ENCODE measurements at places on chromosomes 16 and 17.

- DNase-seq: peak; percentile 18
Observed at GRCh38 chr16:74603848-74604247, 3.1 kb downstream of the GLG1 start.

- DNase-seq: peak; percentile 77
Observed at GRCh38 chr16:85563515-85564276, 49.4 kb upstream of the GSE1 start.

GRCh38 chr17:75517297-75517865 is 1.1 kb downstream of the TSEN54 start:
- no peak for DNase-seq

DNA sequence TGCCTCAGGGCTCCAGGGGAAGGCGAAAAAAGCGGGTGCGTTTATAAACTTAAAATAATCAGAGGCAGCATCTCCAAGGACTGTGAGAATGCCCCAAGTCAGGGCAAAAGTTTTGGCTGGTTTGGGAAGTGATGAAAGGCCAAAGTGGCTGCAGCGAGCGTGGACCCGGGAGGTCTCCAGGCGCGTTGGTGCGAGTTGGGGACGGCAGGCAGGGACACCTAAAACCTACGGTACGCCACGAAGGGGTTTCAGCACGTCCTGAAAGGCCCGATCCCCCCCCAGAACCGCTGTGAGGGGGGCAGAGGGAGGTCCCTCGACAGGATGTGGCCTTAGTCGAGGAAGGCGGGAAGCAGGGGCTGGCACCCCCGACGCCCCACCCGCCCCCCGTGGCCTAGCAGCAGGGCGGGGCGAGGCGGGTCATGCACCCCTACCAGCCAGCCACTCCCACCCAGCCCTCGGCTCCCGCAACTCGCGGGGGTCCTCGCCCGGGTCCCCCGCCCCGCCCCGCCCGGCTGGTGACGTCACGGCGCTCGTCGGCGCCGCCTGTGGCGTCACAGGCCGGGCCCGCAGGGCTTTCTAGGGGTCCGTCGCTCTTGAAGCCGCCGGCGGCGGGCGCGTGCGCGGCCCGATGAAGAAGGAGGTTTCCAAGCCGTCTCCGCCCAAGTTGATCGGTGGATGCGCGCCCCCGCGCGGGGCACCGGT is at the start of gene MYCBPAP:
Gene MYCBPAP (plus strand): TSS at position 569 of the 702 bp plus-strand sequence. CDS start 236 bp downstream, outside the sequence.
- peak; percentile 72 for DNase-seq

GRCh38 chr16:995087-995486 is 13.5 kb downstream of the SOX8 start:
- no peak for DNase-seq

DNA sequence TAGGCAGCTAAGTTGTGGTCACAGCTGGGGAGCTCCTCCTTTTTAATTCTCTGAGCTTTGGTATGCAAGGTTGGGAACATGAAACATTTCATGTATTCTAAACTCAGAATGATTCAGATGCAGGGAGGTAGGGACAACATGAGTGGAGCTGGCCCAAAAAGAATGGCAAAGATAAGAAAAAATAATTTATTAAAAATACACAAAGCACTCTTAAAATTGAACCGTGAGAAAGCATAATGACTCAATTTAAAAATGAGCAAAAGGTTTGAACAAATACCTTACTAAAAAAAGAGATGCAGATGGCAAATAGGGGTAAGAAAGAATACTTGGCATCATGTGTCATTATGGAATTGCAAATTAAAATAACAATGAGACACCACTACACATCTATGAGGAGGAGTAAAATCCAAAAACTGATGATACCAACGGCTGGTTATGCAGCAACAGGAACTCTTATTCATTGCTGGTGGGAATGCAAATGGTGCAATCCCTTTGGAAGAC is 175.6 kb upstream of the IRX3 start:
- DNase-seq: no peak

DNA sequence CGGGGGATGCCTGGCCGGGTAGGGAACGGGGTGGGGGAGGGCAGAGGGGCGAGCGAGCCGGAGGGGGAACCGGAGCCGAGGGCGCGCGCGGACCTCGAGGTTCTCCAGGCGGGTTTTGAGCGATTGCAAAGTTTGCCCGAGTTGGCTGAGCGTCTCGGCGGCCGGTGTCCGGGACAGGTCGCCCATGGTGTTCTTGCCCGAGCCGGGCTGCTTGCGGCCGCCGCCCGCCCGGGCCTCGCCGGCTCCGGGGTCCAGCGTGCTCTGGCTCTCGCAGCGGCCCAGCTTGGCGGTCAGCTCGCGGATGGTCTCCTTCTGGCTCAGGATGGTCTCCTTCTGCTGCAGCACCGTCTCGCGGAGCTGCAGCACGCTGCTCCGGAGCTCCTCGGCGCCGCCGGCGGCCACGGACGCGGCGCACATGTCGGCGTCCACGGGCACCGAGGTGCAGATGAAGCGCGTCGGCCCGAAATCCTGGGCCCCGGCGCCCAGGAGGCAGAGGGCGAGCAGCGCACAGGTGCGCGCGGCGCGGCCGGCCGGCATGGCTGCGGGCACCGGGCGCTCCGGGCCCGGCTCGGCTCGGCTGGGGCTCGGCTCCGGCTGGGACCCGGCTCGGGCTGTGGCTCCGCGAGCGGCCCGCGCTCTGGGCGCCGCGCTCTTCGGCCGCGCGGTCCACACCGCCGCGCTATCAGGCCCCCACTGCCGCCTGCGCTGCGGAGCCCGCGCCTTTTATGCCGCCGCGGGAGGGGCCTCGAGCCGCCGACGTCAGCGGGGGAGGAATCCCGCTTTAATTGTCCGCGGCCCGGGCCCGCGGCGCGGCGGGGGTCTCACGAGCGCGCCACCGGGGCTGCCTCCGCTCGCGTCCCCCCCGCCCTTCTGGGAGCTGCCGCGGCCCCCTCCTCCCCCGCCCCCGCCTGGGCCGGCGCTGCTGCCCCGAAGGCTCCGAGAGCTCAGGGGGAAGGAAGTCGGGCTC is at the start of gene NPTX1:
Gene NPTX1 (minus strand): TSS at position 698 of the 967 bp plus-strand sequence. CDS start 161 bp downstream, at position 537.
- no peak for DNase-seq

- DNase-seq: no peak
Observed at GRCh38 chr17:17540278-17540906, 44.2 kb upstream of the RASD1 start.

GRCh38 chr16:90035902-90036301 is 16.6 kb upstream of the DBNDD1 start:
- no peak for DNase-seq

GRCh38 chr17:39677072-39677471 is 8.8 kb downstream of the PNMT start:
- no peak for DNase-seq

- no peak for DNase-seq
Observed at GRCh38 chr16:11734025-11734652, 8.5 kb downstream of the TXNDC11 start.

DNA sequence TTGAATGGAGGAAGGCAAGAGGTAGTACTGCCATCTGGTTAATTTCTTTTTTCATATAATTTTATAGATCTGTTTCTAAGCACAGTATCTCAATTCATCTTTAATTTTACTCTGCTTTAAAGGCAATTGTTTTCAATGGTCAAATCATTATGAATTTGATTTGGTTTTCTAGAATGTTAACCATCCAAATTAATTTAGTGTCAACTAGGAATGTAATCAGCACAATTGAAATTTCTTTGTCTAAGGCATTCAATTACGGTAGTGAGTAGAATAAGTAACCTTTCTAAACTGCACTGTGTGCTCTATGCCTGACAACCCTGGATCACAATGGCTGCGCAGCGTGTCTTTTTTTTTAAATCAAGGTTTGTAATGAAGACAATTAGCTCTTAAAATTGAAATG is 44.3 kb downstream of the CACNG1 start:
- no peak for DNase-seq

DNA sequence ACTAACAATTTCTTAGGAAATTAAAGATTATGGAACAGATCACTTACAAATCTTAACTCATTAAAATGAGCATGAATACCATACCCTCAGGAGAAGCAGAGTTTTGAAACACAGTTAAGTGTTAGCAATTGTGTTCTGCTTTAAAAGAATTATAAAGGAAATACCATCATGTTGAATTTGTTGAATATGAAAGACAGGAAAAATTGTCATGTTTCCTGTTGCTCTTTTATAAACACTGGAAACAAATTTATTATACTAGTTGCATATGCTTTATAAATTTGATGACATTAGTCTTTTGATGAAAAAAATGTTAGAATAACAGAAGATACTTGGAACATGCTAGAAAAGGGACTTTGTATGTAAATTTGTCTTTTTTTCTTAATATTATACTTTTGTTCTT is 59.7 kb downstream of the VMP1 start:
- DNase-seq: no peak

GRCh38 chr17:55212880-55213279 is 51.9 kb upstream of the HLF start:
- DNase-seq: no peak

GRCh38 chr17:66387392-66387981 is 85.1 kb downstream of the PRKCA start:
- DNase-seq: no peak

- DNase-seq: no peak
Observed at GRCh38 chr17:56111706-56112485, 41.4 kb upstream of the ANKFN1 start.

DNA sequence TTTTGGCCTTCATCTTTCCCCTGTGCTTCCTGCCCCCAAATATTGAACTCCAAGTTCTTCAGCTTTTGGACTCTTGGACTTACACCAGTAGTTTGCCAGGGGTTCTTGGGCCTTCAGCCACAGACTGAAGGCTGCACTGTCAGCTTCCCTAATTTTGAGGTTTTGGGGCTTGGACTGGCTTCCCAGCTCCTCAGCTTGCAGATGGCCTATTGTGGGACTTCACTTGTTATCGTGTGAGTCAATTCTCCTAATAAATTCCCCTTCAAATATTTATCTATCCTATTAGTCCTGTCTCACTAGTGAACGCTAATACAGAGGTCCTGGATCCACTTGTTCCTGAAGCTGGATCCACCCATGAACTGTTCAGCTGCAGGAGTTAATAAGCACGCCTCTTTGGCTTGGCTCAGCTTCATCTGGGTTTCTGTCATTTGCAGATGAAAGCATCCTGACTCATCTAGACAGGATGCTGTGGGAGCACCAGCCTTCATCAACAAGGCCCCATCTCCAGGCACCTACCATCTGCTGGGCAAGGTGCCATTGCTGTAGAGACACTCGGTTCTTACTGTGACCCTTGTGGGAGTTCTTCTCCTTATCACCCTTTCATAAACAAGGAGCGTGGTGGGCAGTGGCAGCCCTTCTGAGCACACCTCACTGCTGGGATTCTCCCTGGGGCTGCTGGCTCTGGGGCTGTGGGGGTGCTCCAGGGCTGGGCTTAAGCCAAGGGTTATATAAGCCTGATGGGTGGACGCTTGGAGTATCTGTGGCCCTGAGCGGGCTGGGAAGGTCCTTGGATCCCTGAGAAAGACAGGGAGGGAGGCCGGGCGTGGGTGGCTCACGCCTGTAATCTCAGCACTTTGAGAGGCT is 23.1 kb downstream of the LAT start:
- peak; percentile 30 for DNase-seq

DNA sequence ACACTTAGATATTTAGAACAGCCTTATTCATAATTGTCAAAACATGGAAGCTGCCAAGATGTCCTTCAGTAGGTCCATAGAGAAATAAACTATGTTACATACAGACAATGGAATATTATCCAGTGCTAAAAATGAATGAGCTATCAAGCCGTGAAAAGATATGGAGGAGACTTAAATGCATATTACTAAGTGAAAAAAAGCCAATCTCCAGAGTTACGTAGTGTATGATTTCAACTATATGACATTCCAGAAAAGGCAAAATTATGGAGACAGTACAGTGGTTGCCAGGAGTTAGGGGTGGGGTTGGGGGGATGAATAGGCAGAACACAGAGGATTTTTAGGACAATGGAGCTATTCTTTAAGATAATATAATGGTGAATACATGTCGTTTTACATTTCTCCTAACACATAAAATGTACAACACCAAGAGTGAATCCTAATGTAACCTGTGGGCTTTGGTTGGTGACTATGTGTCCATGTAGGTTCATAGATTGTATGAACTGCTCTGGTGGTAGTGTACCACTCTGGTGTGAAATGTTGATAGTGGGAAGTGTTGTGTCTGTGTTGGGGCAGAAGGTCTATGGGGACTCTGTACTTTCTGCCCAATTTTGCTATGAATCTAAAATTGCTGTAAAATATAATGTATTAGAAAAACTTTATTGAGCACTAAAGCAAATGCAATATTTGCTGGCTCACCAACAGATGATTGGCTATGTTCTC is 122.6 kb downstream of the USP22 start:
- DNase-seq: no peak

DNA sequence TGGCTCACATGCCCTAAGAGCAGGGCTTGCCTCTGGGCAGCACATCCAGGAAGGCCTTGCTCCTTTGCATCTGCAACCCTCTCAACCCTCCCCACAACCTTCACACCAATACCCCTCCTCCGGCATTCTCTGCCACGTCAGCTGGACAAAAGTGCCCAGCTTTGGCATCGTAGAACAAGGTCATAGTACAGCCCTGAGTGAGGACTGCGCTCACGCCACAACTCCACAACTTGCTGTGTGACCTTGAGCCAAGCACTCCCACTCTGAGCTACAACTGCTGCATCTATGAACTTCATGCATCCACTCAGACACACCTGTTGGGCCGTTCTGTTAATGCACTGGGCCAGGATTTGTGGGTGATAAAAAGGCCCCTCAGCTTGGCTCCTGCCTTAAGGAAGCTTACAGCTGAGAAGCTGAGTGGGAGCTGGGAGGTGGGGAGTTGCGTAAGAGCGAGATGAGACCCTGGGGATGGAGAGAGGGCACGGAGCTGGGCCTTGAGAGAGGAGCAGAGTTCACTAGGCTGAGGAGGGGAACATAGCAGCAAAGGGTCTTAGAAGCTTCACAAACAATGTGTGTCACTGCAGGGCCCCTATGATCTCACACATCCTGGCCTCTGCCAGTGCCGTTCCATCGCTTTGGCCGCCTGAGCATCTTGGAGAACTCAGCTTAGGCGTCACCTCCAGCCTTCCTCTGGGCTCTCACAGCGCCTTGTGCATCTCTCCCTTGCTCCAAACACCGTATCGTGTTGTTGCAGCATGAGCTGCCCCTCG is 8.6 kb upstream of the MRC2 start:
- no peak for DNase-seq

DNA sequence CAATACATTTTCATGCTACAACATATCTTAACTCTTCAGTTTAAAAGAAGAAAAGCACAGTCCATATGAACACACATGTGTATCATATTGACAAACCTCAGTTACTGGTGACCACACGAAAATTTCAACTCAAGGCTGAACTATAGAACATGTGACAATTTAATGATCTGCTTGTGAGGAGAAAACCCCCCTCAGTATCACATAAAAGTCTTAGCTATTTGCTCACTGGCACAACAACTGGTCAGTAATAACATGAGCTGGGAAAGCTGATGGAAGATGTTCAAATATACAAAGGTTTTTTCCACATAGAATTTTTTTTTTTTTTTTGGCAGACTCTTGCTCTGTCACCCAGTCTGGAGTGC is 19.5 kb downstream of the ZNF652 start:
- DNase-seq: peak; percentile 68

Data from inflammatory macrophage treated with lipopolysaccharide for 1 hour (primary cell).